ENCODE measurements at places on chromosomes 12 and 14.

DNA sequence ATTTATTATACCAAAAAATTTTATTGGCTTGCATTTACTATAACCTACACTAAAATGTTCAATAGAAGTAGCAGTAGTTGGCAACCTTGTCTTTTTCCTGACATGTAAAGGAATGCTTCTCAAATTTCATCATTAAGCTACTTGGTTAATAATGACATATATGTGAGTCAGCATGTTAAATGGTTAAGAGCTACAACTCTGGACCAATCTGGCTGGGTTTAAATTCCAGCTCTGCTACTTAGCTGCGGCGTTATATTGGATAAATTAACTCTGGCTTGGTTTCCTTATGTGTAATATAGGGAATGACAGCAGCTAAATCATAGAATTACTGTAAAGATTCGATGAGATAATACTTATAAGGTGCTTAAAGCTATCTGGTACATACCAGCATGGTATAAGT, 53.7 kb upstream of the OTOGL start:
- no peaks in the 10 kb centered on the region for H3K27me3 ChIP-seq
- H3K4me1 ChIP-seq, result peaks cover 17% of the 10 kb centered on the region
- H3K4me3 ChIP-seq, result no peak overlapping the region

DNA sequence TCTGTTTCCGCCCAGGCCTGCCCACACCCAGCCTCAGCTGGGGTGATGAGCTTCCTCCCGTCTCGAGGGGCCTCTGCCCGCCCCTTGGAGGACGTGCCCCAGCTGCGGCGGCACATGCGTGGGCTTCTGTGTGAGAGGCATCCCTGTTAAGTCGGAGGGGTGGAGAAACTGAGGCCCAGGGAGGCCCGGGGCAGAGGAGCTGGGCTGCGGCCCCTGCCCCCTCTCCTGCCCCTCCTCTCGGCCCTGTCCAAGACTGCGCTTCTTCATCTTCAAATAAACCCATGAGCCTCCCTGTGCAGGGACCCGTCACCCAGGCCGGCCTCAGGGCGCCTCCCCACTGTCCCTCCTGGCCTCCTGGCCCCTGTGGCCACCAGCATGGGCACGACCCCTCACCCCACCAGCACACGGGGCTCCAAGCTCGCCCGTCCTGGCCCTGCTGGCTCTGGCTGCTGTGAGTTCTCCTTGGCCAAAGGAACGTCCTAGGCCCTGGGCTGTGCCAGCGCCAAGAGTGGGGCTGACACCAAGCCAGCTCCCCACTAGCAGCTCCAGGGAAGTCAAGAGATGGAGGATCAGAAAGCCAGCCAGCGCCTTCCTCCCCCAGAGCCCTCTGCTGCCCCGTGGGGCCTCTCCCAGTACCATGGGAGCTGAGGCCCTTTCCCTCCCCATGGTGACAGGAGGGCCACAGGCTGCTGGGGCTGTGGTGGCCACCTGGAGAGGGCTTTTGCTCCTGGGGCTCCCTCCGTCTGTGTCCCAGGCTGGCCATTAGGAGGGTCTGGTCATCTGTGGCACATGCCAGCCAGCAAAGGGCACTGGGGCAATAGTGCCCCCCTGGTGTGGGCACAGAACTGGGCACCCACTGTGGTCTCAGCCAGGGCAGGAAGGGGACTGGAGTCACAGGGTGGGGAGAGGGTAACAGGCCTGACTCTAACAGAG, 180.4 kb downstream of the KIF26A start:
- no peaks in the 10 kb centered on the region for H3K27me3 ChIP-seq
- no peak overlapping the region for H3K27ac ChIP-seq
- no peaks in the 10 kb centered on the region for H3K36me3 ChIP-seq
- H3K4me3 ChIP-seq, result no peak overlapping the region

- no peak for DNase-seq
- H3K27me3 ChIP-seq, result no peaks in the 10 kb centered on the region
- H3K27ac ChIP-seq, result no peak overlapping the region
These were observed 19.9 kb upstream of the BDKRB2 start for GRCh38 chr14:96184737-96185136.

GRCh38 chr12:119457271-119457670, 122.7 kb downstream of the CCDC60 start:
- peak; percentile 58 for DNase-seq
- peak overlapping the region; percentile 9 for H3K4me3 ChIP-seq
- no peaks in the 10 kb centered on the region for H3K36me3 ChIP-seq
- peak overlapping the region; percentile 22 for H3K27ac ChIP-seq

GRCh38 chr12:47028981-47029708, 50.3 kb upstream of the PCED1B start:
- H3K27me3 ChIP-seq, result no peaks in the 10 kb centered on the region
- no peak for DNase-seq
- H3K4me1 ChIP-seq, result peaks cover 14% of the 10 kb centered on the region
- H3K36me3 ChIP-seq, result no peaks in the 10 kb centered on the region

Measured in GM23338 (cell line).